Non-pigmented ciliary epithelial cell (primary cell): ENCODE measurements at places on chromosomes 1 and 21.

DNA sequence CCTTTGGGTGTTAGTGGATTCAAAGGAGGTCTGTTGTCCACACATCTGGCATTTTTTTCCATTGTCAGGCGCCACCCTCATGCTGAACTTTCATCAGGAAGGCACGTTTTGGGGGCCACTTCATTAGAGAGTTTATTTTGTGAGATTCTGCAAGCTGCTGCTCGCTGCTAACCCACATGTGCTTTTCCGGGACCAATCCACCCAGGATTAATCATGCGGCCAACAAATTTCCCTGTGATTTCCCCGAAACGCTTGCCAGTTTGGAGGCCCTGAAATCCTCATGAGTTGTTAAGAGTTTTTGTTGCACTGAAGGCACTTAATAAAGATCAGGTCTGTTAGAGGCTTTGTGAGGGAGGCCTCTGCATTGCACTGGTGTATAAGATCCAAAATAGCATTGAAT is 2.4 kb downstream of the PDPN start:
- DNase-seq, result no peak

GRCh38 chr1:25113086-25113485 is 119.2 kb downstream of the SYF2 start:
- no peak for DNase-seq

- no peak for DNase-seq
These were observed 71.4 kb downstream of the SLC44A5 start for GRCh38 chr1:75539230-75540116.

DNA sequence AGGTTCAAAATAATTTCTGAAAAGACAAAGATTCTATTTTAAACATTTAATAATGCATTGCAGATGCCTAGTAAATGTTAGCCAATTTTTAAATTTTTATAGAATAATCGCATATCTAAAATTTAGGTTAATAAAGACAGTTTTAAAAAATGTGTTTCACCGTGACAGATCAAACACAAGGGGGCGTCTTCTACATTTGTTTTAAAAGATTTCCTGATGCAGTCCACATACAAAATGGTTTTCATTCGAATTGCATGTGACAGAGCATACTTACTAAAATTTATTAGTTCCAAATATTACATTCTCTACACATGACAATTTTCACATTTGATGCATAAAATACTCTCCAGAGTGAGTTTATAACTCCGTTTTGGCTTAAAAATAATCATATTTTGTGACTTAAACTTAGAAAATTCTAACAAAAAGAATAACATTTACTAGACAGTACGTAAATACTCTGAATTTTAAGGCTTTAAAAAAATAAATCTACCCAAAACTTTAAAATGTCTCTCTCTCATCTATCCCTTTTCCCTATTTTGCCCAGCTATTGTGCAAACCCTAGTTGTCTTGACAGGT is 75.5 kb downstream of the ADAMTS1 start:
- no peak for DNase-seq

- DNase-seq, result no peak
These were observed 670.6 kb upstream of the PKN2 start for GRCh38 chr1:88013485-88013884.
